ENCODE measurements at places on chromosomes 2 and 18.

- no peak for DNase-seq
Measured at GRCh38 chr2:12087175-12087574, 340.7 kb downstream of the LPIN1 start.

DNA sequence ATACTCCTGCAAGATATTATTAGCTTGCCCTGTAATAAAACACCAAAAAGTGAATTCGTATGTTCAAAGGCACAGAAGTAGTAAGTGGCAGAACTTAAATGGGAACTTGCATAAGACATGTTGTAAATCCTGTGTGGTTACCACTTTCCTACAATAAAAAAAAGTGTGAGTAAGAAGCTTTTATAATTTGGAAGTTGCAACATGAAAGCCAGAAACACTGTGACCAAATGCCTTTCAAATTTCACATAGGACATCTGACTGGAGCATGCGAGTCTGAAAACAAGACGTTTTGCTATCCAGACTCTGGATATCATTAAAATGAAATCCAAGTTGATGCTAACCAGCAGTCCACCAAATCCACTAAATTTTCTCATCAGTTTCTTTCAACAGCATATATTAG lies 886.2 kb upstream of the NRXN1 start:
- DNase-seq: peak; percentile 6

- peak; percentile 83 for DNase-seq
Measured at GRCh38 chr18:48992791-48993555, 42.2 kb upstream of the SMAD7 start.

GRCh38 chr18:69897397-69898108 lies 50.1 kb downstream of the CD226 start:
- peak; percentile 45 for DNase-seq

DNA sequence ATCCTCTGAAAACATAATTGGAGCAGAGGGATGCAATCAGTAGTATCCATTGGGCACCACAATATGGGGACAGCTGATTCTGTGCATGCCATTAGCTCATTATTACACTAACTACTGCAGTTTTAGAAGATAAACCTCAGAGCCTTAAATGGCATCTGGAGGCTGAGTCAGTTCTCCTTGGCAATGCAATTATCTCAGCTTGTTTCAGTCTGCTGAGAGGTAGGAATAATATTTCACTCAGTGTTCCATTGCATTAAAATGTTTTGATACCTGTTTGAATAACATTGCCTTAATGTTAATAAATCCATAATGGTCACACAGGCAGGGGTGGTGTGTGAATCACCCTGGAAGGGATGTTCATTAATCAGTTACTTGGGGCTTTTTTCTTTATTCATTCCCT lies 309.6 kb downstream of the LRRTM1 start:
- DNase-seq: no peak

DNA sequence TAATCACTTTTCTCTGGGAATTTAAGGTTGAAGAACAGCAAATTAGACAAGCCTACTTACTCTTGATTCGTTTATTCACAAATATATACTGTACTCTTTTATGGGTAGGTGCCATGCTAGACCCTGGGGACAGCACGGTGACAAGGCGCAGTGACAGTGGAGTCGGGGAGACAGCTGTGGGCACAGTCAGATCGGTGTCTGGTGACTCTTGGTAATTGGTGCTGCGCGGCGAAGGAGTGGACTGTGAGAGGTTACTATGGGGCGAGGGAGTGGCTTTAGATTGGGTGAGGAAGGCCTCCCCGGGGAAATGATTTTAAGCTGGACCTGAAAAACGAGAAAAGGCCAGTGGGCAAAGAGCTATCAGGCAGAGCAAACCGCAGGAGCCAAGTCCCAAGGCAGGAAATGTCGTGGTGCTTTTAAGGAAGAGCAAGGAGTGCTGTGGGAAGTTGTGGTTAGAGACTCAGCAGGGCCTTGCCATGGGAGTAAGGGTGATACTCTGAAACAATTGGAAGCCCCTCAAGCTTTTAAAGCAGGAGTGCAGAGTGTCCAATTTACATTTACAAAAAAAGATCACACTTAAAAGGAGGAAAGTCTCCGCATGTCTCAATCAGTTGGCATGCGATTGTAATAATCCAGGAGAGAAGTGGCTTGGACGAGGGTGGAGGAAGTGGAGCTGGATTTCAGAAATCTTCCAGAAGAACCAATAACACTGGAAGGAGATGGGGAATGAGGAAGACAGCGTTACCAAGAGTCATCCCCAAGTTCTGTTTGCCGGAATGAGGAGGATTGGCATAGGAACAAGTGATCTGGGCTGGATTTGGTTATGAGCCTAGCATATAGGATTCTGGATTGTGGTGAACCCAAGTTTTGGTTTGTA lies 36.1 kb upstream of the TXNDC2 start:
- DNase-seq: peak; percentile 80

GRCh38 chr2:238006510-238006909 lies 39.7 kb downstream of the UBE2F start:
- no peak for DNase-seq

DNA sequence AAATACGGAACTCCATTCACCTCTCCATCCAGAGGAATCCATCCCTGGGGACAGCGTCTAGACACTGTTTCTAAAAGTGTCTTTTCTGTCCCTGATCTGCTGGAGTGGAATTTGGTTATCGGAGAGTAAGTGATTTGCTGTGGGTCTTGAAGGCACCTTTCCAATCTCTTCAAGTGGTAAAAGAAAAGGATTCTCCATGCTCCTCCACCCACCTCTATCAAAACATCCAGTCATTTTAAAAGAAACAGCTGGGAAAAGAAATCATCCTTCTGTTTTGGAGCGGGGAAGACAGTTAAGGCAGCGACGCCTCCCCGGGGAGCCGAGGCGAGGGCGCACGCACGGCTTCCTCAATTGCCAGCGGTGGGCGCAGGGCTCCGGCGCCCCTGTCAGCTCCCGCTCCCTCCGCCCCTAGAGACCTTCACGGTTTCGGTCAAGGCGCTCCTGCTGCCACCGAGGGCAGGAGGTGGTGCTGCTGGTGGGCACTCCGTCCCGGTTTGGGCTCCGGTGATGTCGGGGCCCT lies 547 bp downstream of the SLC35F5 start:
- DNase-seq: no peak

DNA sequence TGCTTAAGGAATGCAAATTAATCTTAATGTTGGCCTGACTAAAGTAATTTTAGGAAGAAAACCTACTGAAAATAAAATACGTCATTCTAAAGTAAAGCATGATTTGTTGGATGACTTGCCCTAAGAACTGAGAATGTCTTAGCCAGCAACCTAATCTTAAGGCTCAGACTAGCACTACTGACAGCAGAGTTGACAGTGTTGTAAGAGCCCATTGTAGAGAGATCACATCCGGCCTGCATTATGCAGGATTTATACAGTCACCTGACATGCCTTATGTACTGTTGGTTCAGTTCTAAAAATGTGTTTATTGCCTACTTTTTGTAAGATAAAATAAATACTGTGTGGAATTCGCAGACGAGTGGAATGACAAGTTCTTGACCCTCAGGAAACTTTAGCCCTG lies 82.3 kb downstream of the TMEM185B start:
- no peak for DNase-seq

- DNase-seq: no peak
Measured at GRCh38 chr2:147442816-147443215, 402.0 kb upstream of the ACVR2A start.

All from HL-60 (cell line).